ENCODE measurements at places on chromosomes 1 and 21.

DNA sequence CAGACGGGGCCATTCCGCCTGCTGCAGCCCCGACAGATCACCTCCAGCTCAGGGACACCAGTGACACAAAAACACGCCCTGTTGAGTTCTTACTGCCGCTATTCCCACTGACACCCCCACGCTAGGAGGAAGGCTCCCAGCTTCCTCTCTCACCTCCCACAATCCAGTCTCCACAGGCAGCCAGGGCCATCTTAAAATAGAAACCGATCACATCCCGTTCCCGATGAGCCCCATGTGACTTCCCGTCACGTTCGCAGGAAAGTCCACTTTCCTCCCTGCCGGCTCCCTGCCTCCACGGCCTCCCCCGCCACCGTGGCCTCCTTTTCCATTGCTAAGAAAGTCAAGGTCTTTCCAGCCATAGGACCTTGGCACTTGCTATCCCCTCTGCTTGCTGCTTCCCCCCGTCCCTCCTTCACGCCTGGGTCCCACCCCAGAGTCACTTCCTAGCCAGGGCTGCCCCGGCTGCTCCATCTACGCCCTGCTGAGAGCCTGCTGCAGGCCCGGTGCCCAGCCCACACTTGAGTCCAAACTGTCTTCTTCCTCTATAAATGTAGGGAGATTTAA, 24.0 kb upstream of the DDOST start:
- no peak for DNase-seq

DNA sequence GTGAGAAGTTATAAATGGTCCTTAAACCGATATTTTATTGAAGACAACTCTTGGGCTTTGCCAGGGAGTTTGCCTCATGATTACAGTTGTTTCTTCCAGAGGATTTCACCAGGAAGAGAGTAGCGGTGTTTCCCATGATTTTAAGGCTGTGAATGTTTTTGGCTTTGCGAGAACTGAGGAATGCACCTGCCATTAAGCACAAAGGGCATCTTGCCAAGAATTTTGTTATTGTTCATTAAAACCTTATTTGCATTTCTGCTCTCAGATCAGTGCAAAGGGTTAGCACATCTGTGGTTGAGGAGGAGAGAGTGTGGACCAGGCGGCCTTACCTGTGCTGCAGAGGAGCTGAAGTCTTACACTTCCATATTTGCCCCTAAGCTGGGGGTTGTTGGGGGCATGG, 13.8 kb downstream of the CNIH3 start:
- no peak for DNase-seq

DNA sequence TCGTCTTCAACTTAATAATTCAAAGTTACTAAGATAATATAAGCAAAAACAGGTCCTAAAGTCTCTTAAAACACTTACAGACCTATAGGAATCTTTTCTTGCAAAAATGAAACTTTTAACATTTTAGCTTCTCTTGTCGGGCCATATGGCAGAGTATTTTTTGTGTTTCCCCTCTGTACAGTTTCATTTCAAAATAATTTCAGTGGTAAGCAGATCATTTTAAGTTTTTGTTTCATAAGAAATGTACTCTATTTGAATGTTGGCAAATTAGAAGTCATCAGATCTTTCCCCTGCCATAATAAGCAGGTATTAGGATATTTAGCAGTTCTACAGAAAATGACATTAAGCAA, 37.9 kb downstream of the RGL1 start:
- no peak for DNase-seq

GRCh38 chr21:35363458-35363857, 314.4 kb upstream of the RUNX1 start:
- no peak for DNase-seq

GRCh38 chr1:178294654-178295053, 200.8 kb downstream of the RASAL2 start:
- DNase-seq, result no peak

- DNase-seq, result no peak
Observed at GRCh38 chr1:74426208-74426937, 86.0 kb downstream of the LRRC53 start.

GRCh38 chr1:204081791-204082513, 9.0 kb downstream of the SOX13 start:
- DNase-seq, result no peak

DNA sequence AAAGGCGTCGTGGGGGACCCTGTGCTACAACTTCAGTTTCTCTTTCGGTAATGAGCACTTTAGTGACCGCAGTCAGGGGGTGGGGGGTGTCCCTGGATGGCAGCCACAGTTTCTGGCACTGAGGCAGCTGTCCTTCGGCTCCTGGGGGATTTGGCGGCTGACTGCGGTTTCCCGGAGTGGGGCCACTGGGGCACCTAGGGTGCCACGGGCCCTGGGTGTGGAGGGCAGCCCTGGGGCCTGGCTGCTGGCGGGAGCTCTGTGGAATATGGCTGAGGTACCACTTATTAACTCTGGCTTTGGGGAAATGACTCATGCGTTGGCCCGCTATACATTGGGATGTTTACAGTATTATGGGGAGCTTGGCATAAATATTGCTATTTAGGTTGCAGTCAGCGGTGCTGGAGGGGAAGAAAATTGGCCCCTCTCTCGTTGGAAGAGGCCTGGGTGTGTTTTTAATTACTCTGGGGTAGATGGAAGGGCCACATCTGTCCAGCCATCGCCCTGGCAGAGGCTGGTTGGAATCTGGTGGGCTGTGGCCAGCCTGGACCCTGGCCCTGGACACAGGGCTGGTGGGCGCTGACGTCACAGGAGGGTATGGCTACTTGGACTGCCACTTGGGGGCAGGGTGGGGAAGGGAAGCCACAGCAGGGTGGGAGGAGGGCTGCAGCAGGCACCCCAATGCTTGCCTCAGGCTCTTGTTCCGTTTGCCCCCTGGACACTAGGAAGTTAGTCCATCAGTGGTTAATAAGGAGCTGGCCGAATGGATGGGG, 2.0 kb downstream of the EPHB2 start:
- peak; percentile 74 for DNase-seq

- no peak for DNase-seq
Observed at GRCh38 chr1:177385760-177386698, 215.3 kb downstream of the BRINP2 start.

DNA sequence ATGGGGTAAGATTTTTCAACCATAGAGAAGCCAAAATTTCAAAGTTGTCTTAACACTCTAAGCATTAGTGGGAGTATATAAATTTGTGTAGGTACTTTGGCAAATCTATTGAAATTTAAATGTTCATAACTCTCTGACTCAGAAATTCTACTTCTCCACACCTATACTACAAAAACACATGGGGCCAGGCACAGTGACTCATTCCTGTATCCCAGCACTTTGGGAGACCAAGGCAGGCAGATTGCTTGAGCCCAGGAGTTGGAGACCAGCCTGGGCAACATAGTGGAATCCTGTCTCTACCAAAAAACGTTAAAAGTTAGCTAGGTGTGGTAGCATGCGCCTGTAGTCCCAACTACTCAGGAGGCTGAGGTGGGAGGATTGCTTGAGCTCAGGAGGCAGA, 41.3 kb upstream of the RAVER2 start:
- no peak for DNase-seq

DNA sequence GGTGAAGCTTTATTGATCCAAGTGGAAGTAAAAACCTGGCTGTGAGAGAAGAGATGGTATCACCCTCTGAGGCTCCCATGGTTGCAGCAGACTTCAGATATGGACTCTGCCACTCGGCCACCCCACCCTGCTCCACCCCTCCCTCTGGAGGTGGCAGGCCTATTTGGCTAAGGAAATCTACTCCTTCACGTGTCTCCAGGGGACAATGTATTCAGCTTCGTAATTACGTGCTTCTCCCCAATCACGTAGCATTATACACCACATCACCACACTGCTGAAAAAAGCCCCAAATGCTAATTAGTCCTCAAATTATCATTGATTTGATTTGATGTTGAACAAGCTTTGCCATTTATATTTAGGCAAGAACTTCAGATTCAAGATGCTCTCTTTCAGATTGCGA, 220.7 kb downstream of the OMA1 start:
- no peak for DNase-seq

- no peak for DNase-seq
Observed at GRCh38 chr21:46069719-46070279, 28.1 kb upstream of the COL6A2 start.

GRCh38 chr1:183263886-183264602, 78.0 kb downstream of the LAMC2 start:
- DNase-seq, result no peak

- no peak for DNase-seq
Observed at GRCh38 chr1:34754964-34755637, at the start of gene GJB5. GJB5 (plus strand) TSS chr1:34755047; CDS start chr1:34757331, 2,284 bp downstream.

DNA sequence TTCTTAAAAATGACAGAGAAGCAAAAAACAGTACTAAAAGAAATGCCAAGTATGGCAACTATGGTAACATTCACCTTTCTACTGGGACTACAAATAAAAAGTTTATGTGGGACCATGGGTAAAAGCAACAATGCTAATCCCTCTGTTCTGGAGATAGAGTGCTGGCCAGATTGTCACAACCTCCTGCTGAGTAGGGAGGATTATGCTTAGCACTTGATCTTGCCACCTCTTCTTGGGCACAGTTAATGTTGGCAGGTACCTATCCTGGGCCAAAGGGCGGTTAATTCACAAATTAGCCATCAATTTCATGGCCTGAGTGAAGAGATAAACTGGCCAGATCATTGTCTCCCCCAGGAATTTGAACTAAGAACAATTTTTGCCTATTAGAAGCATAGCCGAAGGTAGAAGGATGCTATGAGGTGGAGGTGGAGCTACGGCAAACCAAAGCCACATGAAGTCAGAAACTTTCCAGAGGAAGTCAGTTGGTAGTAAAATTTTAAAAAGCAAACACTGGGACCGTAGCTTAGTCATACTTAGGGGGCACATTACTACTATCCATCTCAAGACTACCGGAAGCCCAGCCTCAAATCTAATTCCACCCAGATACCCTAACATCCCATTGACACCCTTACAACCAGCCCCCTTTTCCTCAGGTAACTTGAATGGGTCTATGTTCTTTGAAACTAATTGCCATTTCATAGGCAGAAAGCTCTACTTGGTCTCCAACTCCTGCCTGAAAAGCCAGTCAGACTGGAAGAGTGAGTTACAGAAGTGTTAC, 2.7 kb downstream of the SCYL3 start:
- no peak for DNase-seq

- no peak for DNase-seq
Observed at GRCh38 chr21:27476696-27477095, 509.8 kb upstream of the ADAMTS5 start.

DNA sequence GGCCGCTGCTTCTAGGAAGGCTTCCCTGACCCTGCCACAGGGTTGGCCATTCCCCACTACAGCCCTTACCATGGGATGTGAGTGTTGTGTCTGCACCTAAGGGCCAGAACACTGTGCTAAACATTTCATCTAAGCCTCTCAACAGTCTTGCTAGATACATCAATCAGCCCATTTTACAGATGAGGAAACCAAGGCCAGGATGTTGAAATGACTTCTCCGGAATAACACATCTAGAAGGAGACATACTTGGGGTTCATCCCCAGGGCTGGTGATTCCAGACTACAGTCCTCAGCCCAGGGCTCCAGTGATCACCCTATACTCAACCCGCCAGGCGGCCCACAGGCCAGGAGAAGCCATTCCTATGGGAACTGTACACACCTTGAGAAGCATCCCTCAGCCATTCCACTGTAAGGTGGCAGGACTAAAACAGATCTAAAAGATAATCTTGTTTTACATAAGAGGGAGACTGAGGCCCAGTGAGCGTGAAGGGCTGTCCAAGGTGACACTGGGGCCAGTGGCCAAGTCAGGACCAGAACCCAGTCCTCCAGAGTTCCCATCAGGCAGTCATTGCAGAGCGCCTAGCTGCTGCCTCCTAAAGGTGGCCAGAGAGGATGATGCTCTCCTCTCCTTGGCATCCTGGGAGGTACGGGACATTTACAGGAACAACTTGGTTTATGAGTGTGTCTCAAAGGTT, 119.5 kb downstream of the GLIS1 start:
- no peak for DNase-seq

- DNase-seq, result no peak
Observed at GRCh38 chr1:68225781-68226180, 6.5 kb downstream of the WLS start.

DNA sequence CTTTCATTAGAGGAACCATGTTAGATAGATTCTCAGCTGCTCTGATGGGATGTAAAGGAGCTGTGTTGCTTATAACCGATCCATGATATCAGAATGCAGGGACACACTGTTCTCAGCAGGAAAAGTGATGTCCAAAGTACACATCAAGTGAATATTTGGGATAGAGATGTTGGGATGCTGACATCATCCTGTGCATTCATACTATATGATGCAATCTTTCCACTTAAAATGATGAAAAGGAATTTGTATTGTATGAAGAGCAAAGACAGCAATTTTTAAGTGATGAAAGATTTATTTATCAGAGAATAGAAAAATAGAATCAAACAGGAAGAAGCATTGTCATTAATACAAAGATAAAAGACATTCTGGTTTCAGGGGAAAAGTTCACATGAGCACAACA, 110.1 kb downstream of the ERG start:
- no peak for DNase-seq

DNA sequence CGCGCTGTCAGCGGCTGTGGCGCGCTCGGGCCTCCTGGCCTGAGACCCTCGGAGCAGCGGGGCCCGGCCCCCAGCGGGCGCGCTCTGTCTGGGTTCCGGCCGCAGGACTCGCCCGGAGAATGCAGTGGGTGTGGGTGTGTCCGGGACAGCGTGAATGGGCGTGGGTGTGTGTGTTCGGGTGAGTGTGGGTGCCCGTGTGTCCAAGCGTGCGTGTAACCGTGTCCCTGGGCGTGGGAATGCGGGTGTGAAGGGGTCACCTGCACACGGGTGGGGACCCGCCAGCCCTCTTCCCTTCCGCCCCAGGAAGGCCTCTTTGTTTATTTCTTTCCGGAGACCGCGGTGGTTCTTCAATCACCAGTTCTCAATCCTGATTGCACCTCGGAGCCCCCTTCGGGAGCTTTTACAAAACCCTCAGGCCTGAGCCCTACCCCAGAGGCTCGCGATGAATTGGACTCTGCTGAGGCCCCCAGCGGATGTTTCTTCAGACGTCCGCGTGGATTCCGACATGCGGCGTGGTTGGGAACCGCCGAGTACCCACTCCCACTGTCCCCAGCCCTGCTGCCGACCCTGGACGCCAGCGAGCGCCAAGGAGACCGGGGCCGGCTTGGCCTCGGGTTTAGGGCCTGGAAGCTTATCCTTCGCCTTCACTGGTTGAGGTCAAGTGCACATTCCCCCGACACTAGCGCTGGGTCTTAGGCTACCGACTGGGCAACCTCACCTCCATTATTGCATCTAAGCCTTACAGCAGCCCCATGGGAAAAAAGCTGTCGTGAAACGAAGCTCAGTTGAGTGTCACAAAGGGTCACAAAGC, 19.3 kb downstream of the SERTAD4 start:
- peak; percentile 18 for DNase-seq
